NCI-H345 (cell line): ENCODE measurements at places on chromosomes 7 and 10.

DNA sequence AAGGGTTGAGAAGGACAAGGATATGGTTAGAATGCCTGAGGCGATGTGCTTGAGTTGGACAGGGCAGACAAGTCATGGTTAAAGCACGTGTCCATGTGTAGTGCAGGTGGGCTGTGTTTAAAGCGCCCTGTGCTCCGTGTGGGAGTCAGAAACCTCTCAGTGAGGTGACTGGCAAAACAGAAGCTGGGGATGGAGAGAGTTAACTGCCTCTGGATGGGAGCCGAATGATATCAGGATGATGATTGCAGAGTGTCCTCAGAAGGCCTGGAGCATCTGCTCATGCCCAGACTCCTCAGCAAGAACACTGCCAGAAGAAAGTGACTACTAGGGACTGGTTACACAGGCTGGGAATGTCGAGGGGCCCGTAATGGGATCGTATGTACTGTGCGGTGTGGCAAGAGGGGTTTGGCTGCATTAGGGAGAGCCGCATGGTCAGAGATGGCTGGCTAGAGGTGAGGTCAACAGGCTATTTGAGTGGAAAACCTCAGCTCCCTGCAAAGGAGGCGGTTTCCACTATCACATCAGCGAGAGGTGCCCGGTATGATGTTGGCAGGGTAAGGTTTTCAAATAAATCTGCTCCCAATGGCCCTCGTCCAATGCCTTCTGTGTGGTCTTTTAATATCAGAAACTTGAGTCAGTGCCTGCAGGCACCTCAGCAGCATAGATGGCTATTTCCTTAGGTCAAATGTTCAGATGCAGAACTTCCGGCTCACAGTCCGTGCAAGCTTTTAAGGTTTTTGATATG lies 26.1 kb upstream of the MRC1 start:
- no peak for DNase-seq

DNA sequence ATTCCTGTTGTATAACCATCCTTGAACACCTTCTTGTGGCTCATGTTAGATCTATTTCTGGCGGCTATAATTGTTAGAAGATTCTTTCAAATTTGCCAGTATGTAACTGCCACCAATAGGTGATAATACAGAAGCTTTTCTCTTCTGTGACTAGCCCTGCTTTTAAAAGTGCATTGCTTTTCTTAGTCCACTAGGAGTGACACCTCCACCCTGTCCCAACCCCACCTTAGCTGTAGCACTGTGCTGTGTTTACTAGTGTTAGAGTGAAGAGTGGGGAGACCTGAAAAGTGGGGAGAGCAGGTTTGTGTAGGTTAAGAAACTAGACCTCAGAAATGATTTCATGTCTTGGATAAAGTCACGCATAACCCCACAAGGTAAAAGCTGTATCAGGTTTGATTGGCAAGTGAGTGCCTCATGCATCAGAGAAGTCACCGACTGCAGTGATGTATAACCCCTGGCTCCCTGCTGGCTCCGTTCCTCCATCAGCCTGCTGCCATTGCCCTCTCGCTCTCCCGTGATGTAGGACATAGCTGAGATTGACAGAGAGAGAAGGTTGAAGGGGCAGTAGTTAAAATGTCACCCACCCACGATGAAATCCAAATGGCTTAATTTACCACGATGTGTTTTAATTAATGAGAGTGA lies 12.5 kb downstream of the NPVF start:
- no peak for DNase-seq

GRCh38 chr7:46003896-46004875 lies 83.1 kb upstream of the IGFBP3 start:
- DNase-seq, result no peak

DNA sequence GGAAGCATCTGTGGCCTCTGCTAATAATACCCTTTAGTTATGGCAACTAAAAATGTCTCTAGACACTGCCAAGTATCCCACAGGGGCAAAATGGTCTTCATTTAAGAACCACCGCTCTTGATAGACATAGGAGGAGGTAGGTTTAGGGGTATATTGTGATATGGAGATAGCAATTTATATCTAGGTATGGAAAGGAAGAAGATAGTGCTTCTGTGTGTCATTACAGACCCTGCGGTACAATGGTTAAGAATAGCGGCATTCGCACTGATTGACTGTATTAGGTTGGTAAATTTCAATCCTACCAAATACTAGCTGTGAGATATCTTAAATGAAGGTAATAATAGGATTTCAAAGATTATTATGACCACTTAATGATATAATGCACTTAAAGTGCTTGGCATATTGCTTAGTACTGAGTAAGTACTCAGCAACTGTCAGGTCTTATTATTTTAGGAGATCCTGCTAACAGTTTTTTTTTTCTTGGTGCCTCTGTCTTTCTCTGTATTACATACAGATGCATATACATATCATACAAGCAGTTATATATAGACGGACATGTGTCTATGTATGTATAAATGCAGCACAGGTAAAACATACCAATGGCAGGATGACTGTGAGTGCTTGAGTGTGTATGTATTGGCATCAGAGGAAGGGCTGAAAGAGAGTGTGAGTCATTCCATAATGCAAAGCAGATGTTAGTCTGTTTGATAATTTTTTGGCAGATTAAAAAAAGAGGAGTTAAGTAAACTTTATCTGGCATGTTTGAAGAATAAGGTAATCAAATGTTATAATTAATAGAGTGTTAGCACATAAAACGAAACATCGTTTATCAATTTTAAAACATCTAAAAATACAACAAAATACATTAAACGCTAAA lies 50.0 kb upstream of the ITGB8 start:
- no peak for DNase-seq

DNA sequence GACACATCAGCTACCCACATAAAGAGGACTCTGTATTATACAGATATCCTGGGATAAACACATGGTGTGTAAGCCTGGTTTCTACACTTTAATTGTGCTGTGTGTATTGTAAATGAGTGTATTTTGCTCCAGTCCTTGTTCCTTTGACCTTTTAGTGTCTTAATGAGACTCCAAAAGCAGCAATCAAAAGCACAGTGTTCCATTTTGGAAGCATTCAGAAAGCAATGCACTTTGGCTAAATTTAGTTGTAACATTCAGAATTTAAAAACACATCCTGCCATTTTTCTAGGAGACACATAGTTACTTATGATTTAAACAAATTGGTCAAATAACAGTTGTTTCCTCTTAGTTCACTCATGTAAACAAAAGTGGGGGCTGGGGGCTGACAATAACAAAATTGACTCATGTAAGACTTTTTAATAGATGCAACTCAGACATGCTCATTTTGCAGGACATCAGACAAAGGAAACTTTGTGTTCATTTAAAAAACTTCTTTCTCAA lies 122.2 kb downstream of the GPR37 start:
- DNase-seq, result no peak

- no peak for DNase-seq
Measured at GRCh38 chr7:25656581-25657026, 428.3 kb upstream of the NPVF start.

- DNase-seq, result no peak
Measured at GRCh38 chr10:73110345-73110849, at the start of gene NUDT13. NUDT13 (plus strand) TSS chr10:73110455; CDS start chr10:73114366, 3,911 bp downstream.

DNA sequence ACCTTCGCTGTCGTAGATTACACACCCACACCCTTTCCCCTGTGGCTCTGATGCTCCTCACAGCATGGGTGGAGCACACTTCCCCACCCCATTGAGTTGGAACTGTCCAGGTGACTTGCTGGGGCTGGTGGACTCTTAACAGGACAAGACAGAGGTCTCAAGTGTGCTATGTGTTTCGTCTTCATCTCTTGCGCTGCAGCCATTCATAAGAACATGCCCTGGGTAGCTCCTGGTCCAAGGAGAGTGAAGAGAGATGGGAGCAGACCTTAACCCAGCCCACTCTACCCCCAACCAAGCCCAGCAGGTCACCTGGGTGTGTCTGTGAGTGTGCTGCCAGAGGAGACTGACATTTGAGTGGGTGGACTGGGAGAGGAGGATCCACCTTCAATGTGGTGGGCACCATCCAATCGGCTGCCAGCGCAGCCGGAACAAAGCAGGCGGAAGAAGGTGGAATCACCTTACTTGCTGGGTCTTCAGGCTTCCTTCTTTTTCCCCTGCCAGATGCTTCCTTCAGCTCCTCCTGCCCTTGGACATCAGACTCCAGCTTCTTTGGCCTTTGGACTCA lies 112.4 kb downstream of the HTR5A start:
- no peak for DNase-seq

- DNase-seq, result no peak
Measured at GRCh38 chr10:128969551-128969950, 497.5 kb upstream of the MGMT start.

GRCh38 chr10:37476285-37476684 lies 350.9 kb downstream of the ANKRD30A start:
- DNase-seq, result no peak
